ENCODE measurements at places on chromosomes 16 and 17.

DNA sequence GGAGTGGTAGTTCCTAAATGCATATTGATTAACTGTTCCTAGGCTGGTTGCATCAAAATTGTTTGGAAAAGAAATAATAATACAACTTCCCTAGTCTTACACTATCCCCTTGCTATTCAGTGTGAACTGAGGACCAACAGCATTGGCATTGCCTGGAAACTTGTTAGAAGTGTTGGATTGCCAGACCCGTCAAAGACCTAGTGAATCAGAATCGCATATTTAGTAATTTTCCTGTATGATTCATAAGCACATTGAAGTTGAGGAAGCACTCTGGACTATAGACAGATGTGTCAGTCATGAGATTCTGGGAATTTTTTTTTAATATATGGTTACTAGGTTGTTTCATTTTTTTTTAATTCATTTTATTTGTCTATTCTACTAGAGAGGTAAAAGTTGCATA, 34.7 kb upstream of the KCNJ16 start:
- DNase-seq = no peak

GRCh38 chr16:69311533-69312387, 610 bp downstream of the VPS4A start:
- DNase-seq = no peak

DNA sequence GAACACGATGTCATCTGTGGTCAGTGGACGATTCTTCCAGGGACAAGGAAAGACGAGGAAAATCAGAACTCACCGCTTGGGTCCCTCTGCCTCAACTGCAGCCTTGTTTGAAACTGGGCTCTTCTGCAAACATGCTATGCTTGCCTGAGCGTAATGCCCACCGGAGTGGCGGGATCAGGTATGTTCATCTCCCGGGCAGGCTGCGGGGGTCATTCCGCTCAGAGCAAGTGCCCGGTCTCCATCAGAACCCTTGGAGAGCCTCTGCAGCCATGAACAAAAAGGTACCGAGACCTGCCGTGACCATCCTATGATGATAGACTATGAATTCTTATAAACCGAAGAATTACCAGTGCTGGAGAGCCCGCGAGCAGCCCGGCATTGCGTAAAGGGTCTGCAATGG, 64.5 kb upstream of the DNAH17 start:
- DNase-seq = no peak

GRCh38 chr16:73432850-73433730, 385.2 kb upstream of the ZFHX3 start:
- DNase-seq = no peak

GRCh38 chr16:73350707-73351452, 303.0 kb upstream of the ZFHX3 start:
- DNase-seq = no peak

DNA sequence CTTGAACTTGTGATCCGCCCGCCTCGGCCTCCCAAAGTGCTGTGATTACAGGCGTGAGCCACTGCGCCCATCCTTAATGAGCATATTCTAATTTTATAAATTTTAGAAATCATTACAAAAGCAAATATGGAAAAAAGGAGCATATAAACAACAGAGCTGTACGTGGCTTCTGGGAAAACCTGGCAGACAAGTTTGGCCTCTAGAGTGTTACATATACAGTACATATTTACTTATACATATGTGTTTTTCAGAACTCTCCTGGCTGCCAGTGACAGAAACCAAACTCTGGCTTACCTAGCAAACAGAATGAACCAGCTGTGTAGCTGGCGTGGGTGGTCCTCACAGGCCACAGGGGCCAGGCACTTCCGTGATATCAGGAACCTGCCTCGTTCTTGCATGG, 10.1 kb downstream of the DRC3 start:
- DNase-seq = no peak

- no peak for DNase-seq
Observed at GRCh38 chr16:12545792-12546342, 257.8 kb downstream of the CPPED1 start.

GRCh38 chr16:85027958-85028684, 526 bp downstream of the KIAA0513 start:
- no peak for DNase-seq

- no peak for DNase-seq
Observed at GRCh38 chr17:13736916-13737315, 135.2 kb upstream of the HS3ST3A1 start.

DNA sequence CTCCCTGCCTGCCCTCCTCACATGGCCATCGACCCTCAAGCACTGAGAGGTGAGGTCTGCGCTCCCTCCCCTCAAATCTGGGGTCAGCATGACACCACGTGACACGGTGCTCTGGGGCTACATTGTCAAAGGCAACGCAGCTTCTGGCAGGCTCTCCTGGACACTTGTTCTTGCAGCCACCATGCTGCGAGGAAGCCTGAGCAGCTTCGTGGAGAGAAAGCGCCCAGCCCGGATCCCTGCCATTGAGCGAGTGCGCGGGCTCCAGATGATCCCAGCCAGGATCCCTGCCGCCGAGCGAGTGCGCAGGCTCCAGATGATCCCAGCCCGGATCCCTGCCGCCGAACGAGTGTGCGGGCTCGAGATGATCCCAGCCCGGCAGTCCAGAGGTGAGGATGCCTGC, 70.9 kb upstream of the METRNL start:
- no peak for DNase-seq

- no peak for DNase-seq
Observed at GRCh38 chr17:41284546-41284945, 9.0 kb downstream of the KRTAP9-7 start.

DNA sequence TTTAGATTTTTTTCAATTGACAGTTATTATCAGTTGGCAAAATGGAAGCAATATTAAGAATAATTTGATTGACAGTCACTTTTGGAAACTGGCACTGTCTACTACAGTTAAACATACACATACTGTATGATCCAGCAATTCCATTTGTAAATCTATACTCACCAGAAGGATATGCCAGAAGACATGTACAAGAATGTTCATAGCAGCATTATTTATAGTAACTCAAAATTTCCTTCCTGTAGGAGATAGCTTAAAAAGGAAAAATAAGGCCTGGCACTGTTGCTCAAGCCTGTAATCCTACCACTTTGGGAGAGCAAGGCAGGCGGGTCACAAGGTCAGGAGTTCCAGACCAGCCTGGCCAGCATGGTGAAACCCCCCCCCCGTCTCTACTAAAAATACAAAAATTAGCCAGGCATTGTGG, 89.3 kb downstream of the VMP1 start:
- DNase-seq = no peak

GRCh38 chr16:77882358-77882757, 94.0 kb downstream of the VAT1L start:
- no peak for DNase-seq
